Kidney tubule cell (primary cell): ENCODE measurements at places on chromosomes 6 and 20.

DNA sequence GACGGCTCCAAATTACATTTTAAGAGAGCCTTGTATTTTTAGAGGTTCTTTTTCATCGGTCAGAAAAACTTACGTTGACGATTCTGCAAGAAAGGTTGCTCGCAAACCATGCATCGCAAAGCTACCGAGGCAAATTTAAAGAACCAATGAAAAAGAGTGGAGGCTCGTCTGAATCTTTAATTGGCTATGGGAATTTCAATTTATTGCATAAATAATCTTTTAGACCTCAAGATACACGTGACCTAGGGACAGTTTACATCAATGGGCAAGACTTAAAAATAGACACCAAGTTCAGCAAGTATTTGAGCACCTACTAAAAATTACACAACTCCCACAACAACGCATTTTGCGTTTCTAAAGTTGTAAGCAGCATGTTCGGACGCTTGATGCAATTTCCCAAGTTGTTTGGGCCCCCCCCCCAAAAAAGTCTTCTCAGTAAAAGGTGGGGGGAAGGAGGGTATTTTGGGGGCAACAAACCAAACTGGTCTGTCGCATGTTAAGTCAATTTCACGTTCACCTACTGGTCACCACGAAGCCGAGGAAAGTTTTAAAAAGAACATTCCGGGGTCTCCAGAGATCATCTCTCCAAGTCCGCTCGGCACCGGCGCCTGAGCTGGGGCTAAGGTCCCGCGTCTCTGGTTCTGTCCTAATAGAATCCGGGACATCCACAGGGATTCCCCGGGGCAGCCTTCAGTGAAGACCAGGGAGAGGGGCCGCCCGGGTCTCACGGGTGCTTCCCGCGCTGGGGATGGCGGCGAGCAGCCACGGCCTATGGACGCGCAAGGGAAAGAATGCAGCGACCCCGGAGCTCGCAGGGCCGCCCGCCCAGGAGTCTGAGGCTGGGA is 851 bp downstream of the SNX5 start:
- DNase-seq = no peak

- no peak for DNase-seq
Observed at GRCh38 chr20:60877071-60877857, 374.8 kb upstream of the CDH4 start.

DNA sequence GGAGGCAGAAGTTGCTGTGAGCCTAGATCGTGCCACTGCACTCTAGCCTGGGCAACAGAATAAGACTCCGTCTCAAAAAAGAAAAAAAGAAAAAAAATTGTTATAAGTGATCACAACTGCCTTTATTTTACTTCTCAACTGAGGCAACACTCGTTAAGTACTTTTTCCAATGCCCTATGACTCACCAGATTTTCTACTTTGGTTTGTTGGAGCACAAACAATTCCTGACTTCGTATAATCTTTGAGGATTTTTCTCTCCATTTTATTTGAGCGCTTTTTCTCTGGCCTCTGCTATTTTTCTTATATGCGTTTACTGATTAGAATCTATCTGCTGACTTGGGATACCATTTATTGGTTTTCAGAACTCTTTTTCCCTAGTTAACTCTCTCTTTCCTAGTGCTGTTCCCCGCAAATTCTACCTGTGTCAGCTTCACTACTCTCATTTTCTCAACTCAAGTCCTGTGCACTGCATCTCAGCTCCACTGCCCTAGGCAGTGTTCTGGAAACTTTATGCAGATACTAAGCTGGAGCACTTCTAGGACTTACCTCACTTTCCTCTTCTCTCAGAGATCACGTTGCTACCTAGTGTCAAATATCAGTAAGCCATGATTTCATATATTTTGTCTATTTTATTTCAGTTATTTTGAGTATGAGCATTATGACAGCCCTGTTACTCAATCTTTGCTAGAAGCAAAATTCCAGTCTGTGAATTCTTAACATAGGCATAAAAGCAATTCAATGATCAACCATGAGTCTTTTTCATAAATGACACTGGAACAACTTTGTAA is 1120.1 kb upstream of the CITED2 start:
- peak; percentile 7 for DNase-seq

DNA sequence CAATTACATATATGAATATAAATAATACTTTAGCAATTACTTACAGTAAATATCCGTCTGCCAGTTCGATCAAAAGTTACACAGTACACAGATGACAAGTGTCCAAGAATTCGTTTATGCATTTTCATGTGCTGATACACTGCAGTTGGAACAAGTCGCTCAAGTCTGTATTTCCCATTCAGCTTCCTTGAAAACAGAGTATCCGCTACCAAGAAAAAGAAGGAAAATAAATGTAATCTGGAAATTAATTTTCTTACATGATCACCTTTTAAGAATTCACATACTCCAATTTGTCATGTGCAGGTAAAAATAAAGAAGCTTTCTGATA is 35.3 kb downstream of the PHIP start:
- DNase-seq = peak; percentile 19

- DNase-seq = no peak
Observed at GRCh38 chr20:43700627-43701026, 26.2 kb downstream of the GTSF1L start.

DNA sequence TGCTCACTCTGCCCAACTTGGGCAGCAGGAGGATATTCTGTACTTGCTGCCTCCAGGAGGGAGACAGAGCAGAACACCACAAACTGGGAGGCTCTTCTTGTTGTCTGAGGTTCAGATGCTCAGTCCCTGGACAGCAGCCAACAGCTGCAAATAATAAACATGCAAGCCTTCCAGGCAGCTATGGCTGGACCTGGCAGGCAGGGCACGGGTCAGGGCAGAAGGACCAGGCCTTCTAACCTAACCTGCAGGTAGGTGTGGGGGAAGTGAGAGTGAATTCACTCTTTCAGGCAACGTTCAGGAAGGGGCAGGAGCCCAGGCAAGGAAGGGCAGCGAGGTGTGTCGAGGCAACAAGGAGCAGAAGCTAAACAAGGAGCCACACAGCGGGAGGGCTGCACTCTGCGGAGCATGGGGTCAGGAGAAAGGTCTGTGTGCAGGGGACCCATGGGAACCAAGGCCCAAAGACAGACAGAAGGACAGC is 31.5 kb downstream of the NINL start:
- peak; percentile 87 for DNase-seq

- peak; percentile 51 for DNase-seq
Observed at GRCh38 chr6:114096561-114097172, 125.7 kb upstream of the HDAC2 start.

GRCh38 chr6:81762132-81762531 is 9.7 kb upstream of the TENT5A start:
- no peak for DNase-seq

- no peak for DNase-seq
Observed at GRCh38 chr6:113121571-113121970, 735.6 kb upstream of the MARCKS start.

- peak; percentile 54 for DNase-seq
Observed at GRCh38 chr6:115001731-115002350, 659.0 kb upstream of the HS3ST5 start.

GRCh38 chr20:32201977-32202363 is 5.6 kb downstream of the PLAGL2 start:
- no peak for DNase-seq

- peak; percentile 59 for DNase-seq
Observed at GRCh38 chr20:57711311-57711712, 1.5 kb upstream of the PMEPA1 start.

GRCh38 chr6:110255211-110255750 is 75.1 kb downstream of the CDC40 start:
- DNase-seq = peak; percentile 30

GRCh38 chr6:124984668-124985338 is 22.6 kb downstream of the RNF217 start:
- peak; percentile 30 for DNase-seq

DNA sequence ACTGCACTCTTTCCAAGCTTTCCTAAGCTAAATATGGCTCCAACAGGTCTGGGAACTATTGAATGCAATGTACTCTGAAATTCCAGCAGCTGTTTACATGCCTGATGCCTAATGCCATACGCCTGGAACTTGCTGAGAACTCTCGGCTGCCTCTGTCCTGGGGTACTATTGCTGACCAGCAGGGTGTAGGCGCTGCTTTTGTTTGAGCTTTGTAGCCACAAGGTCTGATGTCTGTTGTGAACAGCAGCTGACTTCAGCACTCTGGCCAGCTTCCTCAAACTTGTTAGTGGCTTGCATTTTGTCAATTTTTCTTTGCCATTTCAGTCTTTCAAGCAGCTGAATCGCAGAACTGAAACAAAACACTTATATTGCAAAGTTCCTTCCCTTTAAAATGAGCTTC is 26.7 kb downstream of the SAYSD1 start:
- peak; percentile 25 for DNase-seq

- DNase-seq = no peak
Observed at GRCh38 chr6:118860880-118861279, 33.1 kb upstream of the ASF1A start.

DNA sequence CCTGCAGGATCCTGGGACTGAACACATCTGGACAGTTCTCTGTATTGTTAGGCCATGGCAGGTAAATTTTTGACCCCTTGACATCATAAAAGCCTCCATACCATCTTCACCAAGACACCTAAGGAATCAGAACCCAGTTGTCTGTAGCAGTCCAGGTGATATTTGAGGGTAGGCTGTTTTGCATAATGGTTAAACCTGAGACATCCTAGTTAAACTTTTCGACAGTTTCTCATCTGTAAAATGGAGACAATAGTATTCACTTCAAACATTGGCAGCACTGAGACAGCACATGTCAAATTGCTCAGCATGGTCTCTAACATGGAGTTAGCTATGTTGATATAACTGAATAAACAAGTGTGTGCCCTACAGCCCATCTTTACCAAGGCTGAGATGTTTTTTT is 24.8 kb downstream of the C6orf62 start:
- DNase-seq = no peak

- DNase-seq = no peak
Observed at GRCh38 chr20:56859801-56860261, 230.7 kb downstream of the TFAP2C start.

GRCh38 chr6:37655666-37656065 is 42.0 kb downstream of the MDGA1 start:
- no peak for DNase-seq

DNA sequence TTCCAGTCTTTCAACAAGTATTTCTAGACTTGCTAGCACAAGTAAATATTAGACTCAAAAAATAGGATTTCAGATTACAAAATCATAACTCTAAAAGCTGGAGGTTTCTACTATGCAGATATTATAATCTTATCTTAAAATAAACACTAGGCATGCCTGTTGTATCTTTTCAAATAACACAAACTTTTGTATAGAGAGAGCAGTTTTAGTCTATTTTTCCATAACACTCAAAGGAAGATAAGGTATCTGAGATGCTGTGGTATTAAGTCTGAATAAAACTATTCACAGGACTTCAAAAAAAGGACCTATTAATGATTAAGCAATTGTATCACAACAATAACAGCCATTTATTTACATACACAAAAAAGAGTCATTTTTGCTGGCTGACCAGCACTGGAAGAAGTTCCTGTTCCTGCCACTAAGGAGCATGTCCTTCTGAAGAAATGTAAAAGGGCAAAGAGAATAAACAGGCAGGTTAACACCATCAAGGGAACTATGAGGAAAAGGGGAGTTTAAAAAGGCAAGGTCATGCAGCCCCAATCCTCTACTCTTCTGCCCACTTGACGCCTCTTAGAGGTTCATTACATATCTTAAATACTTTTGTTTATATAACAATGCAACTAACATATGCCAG is 39.4 kb downstream of the REPS1 start:
- peak; percentile 13 for DNase-seq

DNA sequence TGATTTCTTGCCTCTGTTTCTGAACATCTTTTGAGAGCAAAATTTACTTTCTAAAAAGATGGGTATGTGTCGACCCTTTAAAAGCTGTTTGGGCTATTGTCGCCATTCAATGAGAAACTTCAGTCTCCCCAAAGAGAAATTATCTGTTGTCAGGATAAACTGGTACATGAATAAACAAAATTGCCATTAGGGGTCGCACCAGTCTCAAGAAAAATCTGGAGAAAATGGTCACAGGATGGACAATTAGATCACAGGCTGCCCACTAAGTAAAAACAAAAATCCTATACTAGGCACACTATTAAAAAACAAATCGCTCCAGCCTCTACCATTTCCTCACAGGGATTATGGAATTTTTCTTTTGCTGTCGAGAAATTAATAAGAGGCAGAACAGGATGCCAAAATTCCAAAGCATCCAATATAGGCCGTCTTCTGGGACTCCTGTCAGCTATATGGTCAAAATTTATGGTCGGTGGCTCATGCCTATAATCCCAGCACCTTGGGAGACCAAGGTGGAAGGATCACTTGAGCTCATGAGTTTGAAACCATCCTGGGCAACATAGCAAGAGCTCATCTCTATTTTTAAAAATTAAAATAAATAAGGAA is 5.5 kb upstream of the HLA-E start:
- DNase-seq = peak; percentile 66
